ENCODE measurements at places on chromosomes 1 and 21.
A peak's percentile ranks its signal among the peaks of the same experiment; 100 is the strongest.

- DNase-seq, result no peak
Observed at GRCh38 chr1:204102029-204102611, 29.2 kb downstream of the SOX13 start.

DNA sequence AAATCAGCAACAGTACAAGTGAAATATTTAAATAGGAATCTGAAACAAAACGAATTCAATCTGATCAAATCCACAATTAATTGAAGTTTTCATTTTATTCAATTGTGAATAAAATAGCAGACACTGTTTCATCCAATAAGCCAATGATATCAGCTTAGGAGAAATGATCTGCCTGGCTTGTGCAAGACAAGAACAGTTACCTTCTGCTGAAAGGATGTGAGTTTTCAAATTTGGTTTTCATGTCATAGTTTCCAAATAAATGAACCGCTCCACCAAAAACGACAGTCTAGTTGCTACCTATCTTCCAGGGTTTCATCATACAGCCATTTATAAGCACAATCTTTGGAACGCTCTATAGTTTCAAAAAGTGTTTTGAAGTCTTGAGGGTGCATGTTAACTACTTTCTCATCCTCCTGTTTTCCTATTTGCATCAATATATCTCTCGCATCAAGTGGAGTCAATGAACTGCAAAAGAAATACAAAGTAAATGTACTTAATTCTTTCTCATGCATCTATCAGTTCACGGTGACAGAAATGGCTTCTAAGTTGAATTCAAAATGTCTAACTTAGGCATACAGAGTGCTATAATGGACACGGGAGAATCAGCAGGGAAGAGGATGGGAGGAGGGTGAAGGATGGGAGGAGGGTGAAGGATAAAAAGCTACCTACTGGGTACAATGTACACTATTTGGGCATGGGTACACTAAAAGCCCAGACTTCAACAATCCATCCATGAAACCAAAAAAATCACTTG lies 25.1 kb downstream of the TFB2M start:
- no peak for DNase-seq

GRCh38 chr1:16276302-16277030 lies 39.5 kb upstream of the CPLANE2 start:
- no peak for DNase-seq

DNA sequence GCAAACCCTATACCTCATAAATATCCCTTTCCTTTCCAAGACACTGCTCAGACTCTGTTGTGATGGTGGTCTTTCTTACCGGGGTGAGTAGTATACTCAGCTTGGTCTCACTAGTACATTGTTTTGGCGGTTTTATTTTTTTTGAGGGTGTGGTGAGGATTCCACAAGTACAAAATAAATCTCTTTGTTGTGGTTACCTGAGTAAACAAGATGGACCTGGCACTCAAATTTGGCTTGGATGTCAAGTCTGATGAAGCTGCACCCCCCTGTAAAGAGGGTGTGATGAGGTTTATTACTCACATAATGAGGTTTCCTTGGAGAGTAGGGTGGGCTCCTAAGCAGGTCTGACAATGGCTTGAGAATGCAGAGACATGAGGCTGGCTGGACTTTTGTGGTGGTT lies 68.2 kb upstream of the KCNJ6 start:
- no peak for DNase-seq

DNA sequence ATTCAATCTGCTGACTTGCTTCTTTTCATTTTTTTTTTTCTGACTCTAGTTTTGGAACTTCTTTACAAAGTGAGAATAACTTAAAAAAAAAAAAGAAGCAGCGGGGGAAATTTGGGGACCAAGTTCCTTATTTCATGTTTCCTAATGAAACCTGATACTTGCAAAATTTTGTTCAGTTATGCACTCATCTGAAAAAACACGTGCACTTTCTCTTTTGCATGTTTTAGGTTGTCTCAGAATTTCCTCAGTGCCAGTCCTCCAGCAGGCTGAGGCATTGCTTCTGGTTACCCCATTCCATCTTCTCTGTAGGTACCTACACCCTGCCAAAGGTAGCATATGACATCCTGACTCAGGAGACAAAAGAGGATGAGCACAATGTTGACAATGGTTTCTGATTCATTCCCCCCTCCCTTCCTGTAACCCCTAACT lies 299.7 kb downstream of the GRIK1 start:
- no peak for DNase-seq

GRCh38 chr1:209767706-209768105 lies 11.9 kb downstream of the TRAF3IP3 start:
- DNase-seq, result no peak

DNA sequence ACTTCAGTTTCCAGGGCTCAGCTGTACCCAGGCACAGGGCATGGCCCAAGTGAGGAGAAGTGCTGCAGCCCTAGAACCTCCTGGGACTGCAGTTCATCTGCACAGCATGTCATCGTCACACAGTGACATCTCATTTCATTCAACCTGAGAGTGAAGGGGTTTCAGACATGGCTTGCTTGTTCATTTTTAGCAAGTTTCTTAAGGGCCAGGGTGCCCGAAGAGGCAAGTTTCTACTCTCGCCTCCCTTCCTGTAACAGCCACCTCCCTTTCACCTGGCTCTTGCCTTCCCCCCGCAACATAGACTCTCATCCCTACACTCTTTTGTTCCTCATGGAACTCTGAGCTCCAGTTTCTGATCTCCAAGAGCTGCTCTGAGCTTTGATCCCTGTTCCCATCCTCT lies 108.1 kb downstream of the C1orf21 start:
- no peak for DNase-seq

DNA sequence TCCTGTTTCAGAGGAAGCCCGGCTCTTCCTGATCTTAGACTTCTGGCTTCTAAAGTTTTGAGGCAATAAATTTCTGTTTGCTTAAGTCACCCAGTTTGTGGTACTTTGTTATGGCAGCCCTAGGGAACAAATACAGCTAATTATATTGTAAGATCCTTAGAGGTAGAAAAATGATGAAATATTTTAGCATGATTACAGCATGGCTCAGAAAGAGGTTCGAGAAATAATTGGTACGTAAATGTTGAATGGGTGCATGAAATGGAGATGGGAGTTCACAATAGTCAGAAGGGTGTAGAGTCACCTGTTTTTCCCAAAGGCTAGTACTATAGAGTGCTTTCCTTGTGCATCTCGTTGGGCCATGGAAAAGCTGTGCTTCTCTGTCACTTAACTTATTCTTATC lies 123.5 kb downstream of the RUNX1 start:
- no peak for DNase-seq

DNA sequence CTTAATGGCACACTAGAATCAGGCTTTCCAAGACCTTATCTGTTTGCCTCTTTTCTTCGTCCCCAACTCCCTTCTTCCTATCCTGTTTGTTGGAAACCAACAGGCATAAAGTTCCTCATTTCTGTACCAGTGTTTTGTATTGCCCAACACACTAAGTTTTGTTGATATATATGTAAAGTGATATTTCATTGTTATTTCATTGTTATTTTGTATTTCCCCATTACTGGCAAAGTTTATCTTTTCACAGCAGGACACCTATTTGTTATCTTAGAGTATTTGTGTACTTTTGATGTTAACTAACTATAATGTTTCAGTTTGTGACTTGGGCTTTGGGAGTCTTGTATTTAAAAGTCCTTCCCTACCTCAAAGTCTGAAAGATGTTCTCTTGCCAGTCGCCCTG lies 27.1 kb downstream of the FAM20B start:
- no peak for DNase-seq

DNA sequence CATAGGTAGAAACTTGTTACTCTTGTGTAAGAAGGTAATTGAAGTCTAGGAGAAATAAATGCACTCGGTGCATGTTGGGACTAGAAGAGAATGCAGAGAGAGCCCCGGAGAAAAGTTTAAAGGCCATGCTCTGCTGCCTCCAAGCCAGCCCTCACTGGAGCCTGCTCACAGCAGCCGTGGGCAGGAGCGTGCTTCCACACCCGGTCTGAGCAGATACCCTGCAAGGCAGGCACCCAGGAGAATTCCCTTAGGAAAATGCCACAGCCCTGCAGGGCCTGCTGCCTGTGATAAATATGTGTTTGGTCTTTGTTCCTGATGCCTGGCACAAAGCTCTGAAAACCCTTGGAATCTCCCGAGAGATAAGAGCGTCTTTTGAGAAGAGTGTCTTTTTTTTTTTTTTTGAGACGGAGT lies 22.8 kb downstream of the C2CD2 start:
- DNase-seq, result peak; percentile 80

- DNase-seq, result no peak
Observed at GRCh38 chr1:112954017-112954650, 1.9 kb downstream of the SLC16A1 start.

GRCh38 chr1:101073836-101074235 lies 48.3 kb upstream of the DPH5 start:
- DNase-seq, result no peak

- no peak for DNase-seq
Observed at GRCh38 chr1:7985851-7986612, 24.5 kb downstream of the PARK7 start.

- DNase-seq, result no peak
Observed at GRCh38 chr21:37769656-37770055, 146.6 kb downstream of the KCNJ6 start.

DNA sequence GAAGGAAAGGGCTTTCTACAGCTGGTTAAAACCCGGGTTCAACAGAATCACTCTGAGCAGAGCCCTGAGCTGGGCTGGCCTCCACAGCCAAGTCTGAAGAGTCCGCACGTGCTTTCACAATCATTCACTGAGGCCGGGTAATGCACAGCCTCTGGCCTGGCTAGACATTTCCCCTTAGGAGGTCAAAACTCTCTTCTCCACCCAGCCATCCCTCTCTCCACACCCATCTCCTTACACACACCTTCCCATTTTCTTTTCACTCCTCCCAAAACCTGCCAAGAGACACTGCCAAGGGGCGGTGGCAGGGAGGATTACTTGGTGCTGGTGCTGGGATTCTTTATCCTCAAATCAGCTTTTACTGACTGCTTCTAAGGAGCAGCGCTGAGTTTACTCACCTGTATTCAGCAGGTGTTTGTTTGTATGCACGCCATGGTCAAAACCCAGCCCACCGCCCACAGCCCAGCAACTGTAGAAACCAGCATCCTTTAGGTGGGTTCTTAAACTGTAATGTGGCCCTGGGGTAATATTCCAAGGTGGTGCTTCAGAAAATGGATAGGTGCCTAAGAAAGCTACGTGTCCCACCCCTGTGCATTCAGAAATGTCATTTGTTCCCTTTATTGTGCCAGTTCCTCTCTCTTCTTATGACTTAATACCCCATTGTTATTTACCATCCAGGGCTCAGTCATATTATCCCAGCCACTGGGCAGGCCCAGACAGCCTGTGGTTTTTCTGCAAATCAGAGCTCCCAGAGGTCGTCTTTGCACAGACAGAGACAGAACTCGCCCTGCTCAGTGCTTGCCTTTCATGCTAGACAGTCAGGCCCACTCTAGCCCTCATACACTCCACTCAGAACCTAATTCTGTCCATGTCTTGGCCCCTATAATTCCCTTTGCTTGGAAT lies 80.2 kb downstream of the ADSS2 start:
- DNase-seq, result no peak

DNA sequence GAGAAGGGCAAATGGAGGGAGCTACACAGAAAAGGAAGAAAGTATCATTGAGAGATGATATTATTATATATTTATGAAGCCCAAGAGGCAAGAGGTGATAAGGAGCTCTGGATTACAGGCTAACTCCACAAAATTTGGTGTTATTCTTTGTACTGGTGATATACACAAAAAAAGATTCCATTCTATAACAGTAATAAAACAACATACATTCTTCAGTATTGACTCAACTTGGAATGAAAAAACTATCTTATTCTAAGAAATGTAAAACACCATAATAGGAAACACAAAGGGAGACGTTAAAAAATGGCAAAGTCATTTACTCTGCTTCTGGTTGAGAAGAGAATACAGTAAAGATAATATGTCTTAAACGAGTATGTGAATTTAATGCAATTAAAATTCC lies 99.4 kb downstream of the TEX35 start:
- no peak for DNase-seq

GRCh38 chr1:92342401-92342800 lies 43.5 kb downstream of the RPAP2 start:
- DNase-seq, result no peak

DNA sequence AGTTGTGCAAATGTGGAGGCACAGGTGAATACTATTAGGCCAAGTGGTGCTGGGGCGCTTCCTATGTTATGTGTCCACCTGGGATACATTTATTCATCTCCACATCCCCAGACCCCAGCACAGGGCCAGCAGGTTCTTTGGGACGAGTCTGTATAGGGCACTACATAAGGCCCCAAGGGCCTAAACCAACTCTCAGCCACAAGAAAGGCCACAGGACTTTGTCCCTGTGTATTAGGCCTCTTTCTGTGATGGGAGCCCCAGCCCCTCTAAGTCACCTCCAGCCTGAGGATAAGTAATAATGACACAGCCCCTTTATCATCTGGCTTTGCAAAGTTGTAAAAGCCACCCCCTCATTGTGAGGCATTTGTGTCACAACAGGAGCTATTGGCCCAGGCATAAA lies 79.2 kb upstream of the CD1D start:
- DNase-seq, result no peak

DNA sequence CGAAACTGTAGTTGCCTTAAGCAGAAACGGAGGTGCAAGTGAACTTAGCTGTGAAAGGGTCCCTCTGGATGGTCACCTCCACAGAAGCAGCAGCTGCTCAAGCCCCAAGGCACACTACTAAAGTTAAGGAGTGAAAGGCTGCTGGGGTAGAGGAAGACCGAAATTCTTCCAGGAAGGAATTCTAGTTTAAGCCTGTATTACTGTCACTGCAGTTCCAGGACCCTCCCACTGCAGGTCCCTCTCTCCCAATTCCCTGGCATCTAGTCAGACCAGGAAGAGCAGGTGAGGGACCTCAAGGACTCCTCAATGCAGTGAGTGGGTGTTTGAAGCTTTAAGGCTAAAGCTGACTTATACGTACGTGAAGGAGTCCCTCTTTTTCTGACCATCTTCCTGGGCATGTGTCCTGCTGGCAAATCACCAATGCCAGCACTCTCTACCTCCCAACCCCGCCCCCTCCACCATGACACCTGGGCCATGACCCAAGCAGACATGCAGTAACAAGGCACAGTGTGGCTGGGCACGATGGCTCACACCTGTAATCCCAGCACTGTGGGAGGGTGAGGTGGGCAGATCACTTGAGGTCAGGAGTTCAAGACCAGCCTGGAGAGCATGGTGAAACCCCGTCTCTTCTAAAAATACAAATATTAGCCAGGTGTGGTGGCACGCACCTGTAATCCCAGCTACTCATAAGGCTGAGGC lies 57.2 kb downstream of the TGFBR3 start:
- no peak for DNase-seq
